ENCODE measurements at places on chromosomes 13 and 19.

DNA sequence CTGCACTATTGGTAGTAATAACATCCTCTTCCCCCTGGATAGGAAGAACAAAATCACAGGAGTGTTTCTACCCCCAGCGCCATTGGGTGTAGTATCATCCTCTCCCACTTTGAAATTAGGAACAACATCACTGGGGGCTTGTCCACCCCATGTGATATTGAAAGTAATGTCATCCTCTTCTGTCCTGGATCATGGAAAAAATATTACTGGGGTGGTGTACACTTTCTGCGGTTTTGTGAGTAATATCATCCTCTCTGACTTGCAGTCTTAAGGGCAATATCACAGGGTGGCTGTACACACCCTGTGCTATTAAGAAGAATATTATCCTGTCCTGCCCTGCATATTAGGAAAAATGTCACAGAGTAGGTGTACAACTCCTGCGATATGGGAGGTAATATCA lies 4.9 kb upstream of the RGCC start:
- no peak for DNase-seq

DNA sequence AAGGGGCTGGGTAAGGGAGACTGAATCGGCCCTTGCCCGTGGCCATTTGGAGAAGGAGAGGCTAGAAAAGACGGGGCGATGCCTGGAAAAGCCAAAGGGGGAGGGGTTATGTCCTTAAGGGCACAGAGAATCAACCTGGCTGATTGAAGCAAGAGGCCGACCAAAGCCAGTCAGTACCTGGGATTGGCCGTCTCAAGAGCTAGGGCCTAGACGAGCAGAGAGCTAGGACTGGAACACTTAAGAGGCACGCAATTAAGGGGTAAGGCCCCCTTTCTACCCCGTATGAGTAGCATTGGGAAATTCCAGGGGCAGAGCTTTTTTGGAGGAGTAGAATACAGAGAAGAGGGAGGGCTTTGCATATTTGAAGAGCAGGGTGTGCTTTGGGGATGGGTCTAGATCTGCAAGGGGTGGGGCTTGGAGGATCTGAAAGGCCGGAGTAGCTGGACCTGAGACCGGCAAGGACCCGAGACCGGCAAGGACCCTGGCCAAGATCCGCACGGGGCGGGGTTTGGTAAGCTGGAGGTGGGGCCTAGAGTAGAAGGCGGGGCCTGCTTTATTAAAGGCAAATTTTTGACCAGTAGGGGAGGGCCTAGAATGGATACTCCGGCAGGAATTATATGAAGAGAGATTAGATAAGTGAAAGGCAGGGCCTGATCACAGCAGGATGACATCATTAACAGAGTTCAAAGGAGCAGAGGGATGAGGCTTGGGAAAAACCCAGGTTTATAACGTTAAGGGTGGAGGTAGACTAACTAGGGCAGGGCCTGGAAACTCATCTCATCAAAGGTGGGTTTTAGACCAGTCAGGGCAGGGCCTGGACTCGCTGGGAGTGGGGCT lies 10.7 kb upstream of the CACNG6 start:
- no peak for DNase-seq

DNA sequence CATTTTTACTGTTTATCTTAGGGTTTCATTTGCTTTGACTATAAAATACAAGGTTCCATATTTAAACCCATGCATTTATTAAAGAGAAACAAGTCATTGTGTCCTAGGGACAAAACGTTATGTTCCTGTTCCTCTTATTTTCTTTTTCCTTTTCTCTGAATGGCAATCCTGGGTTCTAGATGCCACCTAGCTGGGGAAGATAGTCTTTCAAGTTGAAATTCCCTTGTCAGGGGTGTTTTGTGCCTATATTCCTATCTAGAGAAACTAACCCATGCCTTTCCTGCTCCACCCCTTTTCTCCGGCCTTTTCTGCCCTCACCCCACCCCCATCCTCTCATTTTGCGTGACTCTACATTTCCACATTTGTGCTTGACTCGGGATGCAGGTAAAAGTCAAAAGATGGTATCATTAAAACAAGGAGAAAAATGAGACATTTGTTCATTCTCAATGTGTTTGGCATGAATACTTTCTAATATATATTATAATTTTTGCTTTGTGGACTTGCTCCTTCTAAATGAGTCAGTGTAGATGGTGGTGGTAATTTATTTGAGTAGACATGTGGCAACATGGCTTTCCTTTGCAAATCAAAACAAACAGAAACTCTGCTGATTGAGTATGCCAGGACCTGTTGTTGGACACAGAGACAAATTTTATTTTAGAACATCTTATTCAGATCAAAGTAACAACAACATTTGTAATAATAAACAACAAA lies 26.8 kb upstream of the STARD13 start:
- no peak for DNase-seq

DNA sequence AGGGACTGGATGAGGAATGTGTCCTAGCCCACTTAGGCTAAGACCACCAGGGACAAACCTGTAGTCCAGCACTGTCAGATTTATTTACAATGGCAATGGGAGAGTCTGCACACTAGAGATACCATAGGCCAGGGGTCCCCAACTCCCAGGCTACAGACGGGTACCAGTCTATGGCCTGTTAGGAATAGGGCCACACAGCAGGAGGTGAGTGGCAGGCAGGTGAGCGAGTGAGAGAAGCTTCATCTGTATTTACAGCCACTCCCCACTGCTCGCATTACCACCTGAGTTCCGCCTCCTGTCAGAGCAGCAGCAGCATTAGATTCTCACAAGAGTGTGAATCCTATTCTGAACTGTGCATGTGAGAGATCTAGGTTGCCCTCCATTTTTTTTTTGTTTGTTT lies 2.4 kb downstream of the THAP8 start:
- DNase-seq, result no peak

DNA sequence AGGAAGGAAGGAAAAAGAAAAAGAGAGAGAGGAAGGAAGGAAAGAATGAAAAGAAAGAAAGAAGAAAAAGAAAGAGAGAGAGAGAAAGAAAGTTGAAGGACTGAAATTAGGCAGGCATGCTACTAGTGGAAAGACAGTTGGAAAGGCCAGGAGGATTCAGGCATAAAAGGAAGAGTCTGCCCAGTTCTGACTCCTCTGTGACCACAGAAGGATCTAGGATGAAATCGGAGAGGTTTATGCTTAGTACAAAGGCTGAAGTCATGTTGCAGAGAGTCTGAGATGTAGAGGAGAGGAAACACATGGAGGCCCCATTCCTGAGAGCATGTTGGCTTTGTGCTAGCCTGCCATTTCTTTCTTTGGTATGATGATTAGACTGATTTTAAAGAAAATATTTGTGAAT lies 246.5 kb upstream of the ARGLU1 start:
- DNase-seq, result no peak

DNA sequence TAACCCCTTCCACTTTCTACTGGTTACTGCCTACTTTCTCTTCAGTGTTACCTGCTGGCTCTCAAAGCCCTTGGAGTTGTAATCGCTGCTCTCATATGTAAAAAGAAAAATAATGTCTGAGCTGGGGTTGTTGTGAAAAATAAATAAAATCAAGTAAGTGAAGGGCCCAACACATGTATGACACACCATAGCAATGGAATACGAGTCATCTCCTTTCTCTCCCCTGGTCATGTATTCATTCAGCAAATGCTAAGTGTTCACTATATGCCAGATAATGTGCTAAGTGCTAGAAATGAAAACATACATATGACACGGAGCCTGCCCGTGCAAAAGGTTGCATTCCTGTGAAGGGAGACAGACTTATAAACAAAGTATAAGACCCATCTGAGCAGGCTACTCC lies 535.0 kb downstream of the RFC3 start:
- no peak for DNase-seq
